ENCODE measurements at places on chromosomes 7 and 10.
A peak's percentile ranks its signal among the peaks of the same experiment; 100 is the strongest.

DNA sequence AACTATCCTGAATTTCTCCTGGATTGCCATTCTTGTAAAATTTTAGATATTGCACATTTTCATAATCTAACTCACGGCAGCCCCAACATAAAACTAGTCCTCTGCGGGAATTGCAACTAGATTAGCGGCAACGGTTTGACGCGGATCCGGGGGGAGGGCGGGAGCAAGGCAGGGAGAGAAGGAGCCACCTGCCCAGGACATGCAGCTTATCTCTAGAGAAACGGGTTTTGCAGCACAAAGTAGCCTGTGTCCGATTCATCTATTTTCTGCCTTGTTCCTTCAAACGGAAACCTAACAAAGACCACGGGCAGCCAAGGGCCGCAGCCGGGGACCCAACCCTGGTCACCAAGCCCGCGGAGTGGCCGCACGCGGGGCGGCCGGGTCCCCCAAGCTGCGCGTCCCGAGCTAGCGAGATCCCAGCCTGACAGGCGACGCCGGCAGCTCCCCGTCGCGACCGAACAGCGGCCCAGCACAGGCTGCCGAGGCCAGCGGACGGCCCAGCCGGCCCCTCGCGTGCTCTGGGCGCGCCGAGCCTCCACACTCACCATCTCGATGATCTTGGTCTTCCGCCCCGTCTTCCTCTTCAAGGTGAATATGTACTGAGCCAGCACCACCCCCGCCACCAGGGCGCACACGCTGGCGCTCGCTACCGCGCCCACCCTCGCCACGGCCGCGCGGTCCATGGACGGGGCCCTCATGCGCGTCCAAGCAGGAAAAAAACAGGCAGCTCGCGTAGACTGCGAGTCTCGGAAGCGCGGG, at the start of gene NT5C3A:
Gene NT5C3A (minus strand): TSS at position 754 of the 759 bp plus-strand sequence. CDS start 71 bp downstream, at position 683.
- no peak for DNase-seq

DNA sequence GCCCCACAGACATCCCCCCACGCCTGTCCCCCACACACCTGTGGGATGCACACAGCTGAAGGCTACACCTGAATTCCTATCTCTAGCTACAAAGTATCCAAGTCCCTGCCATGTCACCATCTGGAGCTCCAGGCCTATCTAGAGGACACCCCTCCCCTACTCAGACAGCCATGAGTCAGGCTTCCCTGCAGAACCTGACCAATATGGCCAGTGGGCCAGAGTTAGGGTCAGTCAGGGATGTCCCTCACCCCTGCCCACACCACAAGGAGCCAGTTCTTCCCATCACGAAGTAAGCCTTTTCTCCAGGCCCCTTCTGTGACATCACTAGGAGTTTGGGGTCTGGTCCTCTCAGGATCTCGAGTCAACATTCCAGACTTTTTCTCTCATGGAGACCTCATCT, 10.6 kb upstream of the SLC18A3 start:
- DNase-seq: no peak

GRCh38 chr7:6367701-6368211, 80.0 kb downstream of the DAGLB start:
- DNase-seq: no peak

DNA sequence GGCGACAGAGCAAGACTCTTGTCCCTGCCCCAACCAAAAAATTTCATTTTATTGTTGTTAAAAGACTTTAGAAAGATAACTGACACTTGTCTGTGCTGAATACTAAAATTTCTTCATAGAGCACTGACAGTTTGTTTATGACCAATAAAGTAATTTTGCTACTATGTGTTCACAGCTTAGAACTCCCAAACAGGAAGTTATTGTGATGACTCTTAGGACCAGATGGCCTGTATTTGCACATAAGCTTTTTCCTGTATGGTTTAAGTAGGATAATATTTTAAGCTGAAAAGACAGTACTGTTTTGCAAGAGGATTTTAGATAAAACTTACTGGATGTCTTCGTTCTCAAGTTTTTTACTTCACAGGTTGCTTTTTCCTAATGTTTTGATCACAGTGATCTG, 80.7 kb downstream of the MMRN2 start:
- no peak for DNase-seq

DNA sequence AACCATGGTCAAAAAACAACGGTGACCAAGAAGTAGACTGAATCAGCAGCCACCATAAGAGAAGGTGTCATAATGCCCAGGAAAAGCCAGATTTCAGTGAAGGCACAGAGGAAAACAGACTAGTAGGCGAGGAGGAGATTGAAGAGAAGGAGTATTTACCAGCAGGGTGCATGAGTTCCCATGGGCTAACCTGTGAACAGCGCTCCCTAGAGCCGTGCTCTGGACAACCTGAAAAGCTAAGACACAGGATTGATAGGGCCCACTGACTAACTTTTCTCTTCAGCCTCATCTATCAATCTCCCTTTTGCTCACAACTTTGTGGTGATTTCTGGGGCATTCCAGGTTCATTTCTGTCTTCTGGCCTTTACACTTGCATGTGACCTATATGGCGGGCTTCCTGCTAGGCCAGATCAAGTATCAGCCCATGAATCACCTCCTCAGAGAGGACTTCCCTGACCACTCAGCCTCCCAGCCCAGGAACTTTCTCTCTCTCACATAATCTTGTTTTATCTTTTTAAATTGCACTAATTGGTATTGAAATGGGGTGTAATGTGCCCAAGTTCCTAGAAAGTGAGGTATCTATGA, 12.8 kb downstream of the ANKRD22 start:
- no peak for DNase-seq

- DNase-seq: no peak
Observed at GRCh38 chr7:20276705-20277472, 53.8 kb upstream of the ITGB8 start.

- DNase-seq: peak; percentile 49
Observed at GRCh38 chr7:140390466-140391190, 7.7 kb downstream of the SLC37A3 start.

- DNase-seq: no peak
Observed at GRCh38 chr10:121265360-121266123, 332.7 kb downstream of the FGFR2 start.

GRCh38 chr7:107846324-107846723, 43.3 kb upstream of the SLC26A3 start:
- no peak for DNase-seq

GRCh38 chr10:114188001-114188400, 8.8 kb downstream of the TDRD1 start:
- no peak for DNase-seq

GRCh38 chr7:29878081-29878688, 71.9 kb downstream of the WIPF3 start:
- DNase-seq: no peak

DNA sequence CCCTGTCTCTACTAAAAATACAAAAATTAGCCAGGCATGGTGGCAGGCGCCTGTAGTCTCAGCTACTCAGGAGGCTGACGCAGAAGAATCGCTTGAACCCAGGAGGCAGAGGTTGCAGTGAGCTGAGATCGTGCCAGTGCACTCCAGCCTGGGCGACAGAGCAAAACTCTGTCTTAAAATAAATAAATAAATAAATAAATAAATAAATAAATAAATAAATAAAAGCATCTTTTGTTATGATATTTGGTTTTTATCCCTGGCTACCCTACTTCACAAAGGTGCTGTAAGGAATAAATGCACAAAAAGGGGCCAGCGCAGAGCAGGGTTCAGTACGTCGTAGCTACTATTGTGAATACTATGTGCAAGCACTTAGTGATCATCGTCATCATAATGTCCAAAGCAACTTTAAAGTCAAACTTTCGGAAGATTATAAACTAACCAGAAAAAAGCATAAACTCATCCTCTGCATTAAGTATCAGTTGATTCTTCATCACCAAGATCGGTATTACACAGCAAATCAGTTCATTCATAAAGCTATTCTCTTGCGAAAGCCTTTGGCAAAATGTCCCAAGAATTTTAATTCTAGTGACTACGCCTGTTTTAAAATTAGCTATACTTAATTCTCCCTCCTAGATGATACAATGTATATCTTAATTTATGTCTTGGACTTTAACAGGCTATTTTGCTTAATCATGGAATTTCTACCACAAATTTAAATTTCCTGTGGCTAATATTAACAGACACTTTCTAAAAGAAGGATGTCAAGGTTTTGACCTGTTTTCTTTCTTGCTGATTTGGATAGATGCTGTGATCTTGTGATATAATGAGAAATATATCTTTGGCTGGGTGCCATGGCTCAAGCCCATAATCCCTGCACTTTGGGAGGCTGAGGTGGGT, 7.6 kb upstream of the NFE2L3 start:
- DNase-seq: no peak

DNA sequence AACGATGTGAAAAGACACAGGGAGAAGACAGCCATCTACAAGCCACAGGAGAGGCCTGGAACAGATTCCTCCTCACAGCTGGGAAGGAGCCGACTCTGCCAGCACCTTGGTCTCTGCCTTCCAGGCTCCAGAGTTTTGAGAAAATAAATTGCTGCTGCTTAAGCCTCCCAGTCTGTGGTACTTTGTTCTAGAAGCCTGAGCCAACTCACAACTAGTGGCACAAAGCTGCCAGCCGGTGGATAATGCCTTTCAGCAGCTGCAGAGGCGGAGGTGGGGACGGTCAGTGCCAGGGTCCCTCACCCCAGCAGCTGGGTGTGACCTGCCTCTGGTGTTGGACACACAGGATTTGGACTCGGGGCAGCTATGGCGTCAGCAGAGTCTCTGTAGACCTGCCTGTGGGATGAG, 255.4 kb upstream of the PITRM1 start:
- no peak for DNase-seq

GRCh38 chr10:117830787-117831212, 215.9 kb downstream of the RAB11FIP2 start:
- no peak for DNase-seq

- no peak for DNase-seq
Observed at GRCh38 chr7:117200786-117201458, 121.9 kb downstream of the WNT2 start.

DNA sequence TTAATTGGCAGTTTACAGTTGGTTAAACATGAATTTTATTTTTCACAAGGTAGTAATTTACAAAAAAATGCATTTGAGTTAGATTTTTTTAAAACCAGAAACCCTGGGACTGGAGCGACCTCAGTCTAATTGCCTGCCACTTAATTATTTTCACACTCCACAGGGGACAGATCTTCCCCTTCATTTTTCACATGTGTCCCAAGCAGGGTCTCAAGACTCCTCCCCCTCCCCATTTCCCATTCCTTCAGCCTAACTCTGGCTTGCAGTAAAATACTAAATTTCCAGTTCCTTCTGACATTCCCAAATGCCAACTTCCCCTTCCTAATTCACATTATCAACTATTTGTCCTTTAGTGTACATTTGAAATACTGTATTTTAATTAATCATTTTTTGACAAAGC, 948 bp downstream of the ZNF138 start:
- DNase-seq: no peak

DNA sequence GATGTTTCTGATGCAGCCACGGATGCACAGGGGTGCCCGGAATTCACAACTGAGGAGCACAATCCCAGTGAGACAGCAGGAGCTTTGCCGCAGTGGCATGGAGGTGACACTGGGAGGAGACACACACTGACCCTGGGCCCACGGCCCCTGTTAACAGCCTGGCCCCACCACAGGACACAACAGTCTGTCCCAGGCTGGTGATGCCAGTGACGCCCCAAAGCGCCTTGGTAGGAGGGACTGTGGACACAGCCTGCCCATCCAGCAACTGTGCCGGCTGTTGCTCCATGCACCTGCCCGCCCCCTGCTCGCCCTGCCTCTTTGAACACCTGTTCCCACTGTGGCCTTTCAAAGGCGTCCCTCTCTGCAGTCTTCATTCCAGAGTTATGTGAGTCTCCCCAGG, 49.8 kb downstream of the KLF6 start:
- DNase-seq: no peak

GRCh38 chr7:139648941-139649425, 125.5 kb downstream of the CLEC2L start:
- no peak for DNase-seq

DNA sequence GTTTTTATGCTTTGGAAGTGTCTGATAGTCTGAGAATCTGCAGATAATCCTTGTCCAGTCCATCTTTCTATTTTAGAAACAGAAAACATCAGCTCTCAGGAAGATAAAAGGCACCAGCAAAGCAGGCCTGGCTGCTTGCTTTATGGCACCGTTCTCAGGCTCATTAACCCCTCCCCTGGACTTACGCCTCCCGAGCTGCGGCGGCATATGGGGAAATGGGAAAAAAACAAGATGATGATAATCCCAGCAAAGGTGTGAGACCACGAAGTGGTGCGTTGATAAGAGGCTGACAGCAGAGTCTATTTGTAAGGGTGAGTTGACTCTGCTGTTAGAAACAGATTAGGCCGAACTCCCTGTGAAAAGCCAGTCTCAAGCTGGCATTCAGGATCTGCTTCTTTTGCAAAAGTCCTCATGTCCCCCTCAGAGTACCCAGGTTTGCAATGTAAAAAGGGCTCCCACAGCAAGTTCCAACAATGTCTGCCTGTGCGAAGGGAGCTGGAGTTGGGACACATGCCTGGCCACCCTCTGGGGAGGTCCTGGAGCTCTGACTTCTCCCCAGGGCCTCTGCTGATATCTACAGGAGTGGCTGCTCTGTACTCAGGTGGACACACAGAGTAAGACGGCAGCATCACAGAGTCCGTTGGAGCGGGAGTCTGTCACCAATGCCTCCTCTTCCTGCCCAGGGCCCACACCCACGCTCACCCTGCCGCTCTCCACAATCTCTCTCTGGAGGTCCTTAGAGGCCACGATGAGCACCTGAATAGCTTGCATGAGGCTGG, 54.3 kb downstream of the SPDYE5 start:
- no peak for DNase-seq

GRCh38 chr10:20995123-20995987, 98.2 kb upstream of the NEBL start:
- DNase-seq: no peak

Data from epithelial cell of proximal tubule (primary cell).